GM12878 (cell line): ENCODE measurements at places on chromosomes 5 and 9.

DNA sequence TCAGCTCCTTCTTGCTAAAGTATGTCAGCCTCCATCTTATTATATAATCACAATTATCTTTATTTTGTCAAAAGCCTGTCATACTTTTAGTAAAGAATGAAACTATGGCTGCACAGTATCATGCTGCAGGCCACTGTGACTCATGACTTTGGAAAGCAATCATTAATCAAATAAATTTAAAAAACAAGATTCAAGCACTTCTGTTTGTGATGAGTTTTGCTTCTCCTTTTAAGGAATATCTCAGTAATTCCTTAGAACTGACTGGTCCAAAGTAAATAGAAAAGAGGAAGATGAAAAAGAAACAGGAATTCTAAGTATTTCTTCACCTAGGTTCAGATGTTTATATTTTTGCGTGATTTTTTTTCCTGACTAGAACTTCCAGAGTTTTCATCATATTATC is 83.1 kb downstream of the EDIL3 start:
- DNase-seq, result no peak

GRCh38 chr5:5558638-5559527 is 136.4 kb downstream of the ICE1 start:
- no peak for DNase-seq

DNA sequence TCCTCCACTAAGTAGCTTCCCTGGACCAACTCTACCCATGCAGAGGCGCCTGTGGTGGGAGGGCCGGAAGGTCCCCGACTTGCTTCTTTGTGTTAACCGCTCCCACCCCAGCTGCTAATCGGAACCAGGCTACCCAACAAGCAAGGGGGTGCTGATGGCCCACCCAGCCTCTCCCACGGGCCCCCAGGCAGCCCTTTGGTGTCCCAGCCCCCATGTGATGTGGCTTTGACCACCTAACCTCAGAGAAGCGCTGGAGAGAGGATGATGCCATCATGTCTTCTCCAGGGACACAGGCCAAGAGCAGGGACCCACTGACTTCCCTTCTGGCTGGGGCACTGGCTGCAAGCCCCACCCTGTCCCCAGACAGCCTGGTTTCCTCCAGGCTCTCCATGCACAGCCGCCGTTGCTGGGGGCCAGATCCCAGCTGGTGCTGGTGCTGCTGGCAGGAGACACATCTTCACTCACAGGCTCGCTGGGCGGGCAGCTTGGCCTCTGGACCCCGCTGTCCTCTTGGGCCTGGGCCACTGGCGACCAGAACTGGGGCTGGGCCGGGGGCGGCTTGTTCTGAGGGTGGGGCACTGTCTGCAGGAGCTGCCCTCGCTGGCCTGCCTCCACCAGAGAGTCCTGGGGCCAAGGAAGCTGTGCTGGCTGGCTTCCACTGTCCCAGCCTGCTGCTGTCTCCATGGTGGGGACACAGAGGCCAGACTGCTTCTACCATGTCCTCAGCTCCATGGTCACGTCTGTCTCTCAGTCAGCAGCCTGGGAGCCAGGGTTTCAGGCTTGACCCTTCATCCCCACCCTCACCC is 27.8 kb downstream of the LAMC3 start:
- no peak for DNase-seq

DNA sequence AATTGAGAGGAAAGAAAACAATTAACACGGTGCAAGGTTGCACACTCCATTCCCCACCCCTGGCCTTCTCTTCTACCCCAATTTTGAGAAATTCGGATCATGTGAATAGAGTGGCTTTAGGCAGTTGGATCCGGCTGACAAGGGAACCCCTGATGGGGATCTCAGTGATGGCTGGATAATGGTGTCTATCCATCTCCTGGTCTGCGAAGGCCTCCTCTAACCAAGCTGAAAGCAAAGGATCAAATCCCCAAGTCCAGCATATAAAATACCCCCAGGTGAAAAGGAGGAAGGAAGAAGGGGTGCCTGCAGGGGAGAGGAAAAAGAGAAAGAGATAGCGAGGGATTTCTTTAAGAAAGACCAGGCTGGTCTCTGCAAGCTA is 16.0 kb downstream of the NR2F1 start:
- DNase-seq, result no peak

DNA sequence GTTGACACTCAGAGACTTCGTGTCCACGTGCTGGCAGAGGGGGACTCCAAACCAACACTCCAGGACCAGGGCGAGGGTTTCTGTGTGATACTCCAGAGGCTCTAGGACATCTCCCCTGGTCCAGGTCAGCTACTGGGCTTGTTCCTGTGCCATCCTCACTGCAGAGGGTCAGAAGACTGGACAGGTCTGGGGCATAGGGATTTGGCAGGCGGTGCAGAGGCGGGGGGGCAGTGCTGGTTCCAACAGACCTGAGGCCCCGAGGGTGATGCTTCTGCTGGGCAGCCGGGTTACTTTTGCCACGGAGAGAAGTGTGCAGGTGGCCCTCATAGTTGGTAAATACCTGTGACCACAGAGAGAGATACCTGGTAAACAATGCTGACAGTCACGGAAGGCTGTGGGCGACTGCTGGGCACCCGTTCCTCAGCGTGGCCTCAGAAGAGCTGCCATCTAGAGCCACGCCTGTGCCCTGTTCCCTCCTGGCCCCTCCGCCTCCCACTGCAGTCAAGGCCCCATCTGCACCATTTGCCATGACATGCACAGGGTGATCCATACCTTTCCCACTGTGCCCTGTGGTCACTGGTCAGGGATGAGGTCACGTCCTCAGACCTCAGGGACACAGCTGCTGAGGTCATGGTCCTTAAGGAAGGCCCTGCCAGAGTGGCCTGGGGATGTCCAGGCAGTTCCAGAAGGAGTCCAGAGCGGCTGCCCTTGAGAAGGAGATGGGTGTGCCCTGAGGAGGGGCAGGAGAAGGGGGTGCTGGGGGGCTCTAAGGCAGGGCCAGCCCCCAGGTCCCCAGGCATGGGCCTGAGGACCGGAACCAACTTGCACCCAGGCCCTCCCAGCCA is 30.0 kb downstream of the TRIP13 start:
- no peak for DNase-seq

DNA sequence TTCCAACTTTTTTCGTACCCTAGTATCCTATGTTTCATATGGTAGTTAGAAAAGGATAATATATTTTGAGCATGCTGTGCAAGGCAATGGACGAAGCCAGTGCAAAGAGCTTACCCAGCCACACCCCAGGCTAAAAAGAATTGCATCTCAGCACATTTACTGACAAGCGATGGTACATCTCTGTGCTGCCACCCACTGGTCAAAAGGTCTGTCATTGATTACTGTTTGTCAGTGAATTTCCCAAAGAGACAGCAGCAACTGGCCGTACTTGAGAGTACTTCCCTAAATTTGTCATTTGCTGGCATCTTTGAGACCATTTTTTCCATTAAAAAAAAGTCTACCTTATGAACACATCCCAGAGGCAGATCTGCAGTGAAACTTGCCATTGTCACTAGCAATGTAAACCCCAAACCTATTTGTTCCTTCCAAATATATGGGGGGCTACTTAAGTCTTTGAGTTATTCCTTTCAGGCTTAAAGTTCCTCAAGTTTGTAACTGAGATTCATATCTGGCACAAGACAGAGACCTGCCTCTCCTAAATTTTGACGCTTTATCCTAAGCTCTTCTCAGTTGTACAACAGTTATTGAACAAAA is 184.3 kb downstream of the CTNND2 start:
- DNase-seq, result no peak

DNA sequence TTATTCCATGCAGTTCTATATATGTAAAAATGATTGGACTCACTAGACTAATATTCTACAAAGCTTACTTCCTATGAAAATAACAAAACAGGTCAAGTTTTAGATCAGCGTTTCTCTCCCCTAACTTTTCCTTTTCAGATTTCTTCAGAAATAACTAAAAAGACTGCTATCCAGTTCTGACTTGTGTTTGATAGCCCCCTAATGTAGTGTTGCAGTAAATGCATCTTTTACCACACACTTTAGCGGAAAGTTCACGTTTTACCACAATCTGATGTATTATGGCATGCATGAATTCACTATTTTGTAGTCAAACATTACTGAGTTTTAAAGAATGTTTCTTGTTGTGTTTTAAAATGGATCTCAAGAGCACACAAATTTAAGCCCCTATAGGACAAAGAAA is 292.7 kb downstream of the RAB3C start:
- no peak for DNase-seq

DNA sequence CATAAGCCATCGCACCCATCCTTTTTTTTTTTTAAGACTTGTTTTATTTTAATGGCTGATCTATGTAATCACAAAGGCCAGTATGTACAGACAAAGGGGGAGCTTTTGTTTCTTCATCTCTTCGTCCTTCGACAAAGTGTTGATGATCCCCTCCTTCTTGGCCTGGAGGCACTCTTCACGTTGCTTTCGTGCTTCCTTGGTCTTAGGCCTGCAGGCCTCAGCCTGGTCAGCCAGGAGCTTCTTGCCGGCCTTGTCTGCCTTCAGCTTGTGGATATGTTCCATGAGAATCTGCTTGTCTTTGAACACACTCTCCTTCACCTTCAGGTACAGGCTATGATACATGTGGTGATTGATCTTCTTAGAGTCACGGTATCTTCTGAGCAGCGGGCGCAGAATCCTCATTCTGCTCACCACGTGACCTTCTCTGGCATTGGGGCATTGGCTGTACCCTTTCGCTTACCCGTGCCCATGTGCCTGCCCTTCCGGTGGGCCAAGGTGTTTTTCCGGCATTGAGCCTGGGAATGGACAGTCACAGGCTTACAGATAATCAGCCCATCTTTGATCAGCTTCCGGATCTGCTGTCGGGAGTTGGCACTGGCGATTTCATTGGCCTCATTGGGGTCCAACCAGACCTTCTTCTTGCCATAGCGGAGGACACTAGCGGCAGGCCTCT is 36.0 kb downstream of the TLX3 start:
- DNase-seq, result no peak
